ENCODE measurements at places on chromosomes 1 and 21. TPM values are rescaled to one million over a fixed set of nuclear protein-coding genes. Genes with fewer than 3 reads are reported as not detected.
A peak's percentile ranks its signal among the peaks of the same experiment; 100 is the strongest.

DNA sequence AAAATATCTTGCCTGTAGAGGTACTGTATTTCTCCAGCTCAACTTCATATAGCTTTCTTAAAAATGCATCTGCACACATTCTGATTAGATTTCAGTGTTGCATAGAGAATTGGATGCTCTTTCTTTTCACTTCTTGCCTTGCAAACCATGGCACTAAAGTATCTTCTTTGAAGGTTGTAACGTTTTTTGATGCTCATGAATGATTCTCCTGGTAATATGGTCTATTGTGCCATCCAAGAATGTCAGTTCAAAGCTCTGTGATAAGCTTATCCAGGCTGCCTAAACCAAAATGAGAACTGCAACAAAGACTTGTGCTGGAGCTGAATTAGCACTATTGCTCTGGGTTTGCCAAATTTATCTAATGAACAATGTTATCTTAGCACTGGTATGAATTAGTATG, 1.9 kb downstream of the SGIP1 start:
- no peak for DNase-seq

DNA sequence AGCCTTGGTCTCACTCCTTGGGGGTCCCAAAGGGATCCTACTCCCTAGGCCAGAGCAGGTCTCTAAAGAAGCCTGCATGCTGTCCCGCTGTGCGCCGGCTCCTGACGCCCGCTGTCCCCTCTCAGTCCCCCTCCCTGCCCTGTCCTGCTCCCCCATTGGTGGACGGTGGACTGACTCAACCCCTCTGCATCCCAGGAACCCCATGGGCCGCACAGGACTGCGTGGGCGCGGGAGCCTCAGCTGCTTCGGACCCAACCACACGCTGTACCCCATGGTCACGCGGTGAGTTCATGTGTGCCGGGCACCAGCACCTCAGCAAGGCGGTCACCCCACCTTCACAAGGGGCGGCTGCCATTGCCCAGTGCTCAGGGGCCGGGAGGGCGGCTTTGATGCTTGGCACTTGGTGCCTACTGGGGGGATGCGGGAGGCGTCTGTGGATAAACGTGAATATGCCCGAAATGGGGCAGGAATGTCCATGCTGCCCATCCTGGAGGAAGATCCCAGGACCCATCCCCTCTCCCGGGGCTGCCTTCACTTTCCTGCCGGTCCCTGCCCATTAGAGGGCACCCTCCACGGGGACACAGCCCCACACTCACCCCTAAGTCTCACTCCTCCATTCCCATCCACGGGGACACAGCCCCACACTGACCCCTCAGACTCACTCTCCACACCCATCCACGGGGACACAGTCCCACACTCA, 20.2 kb upstream of the LRRC3 start:
- DNase-seq: peak; percentile 9

- DNase-seq: no peak
These were observed 15.1 kb downstream of the INAVA start for GRCh38 chr1:200909757-200910239.

GRCh38 chr1:160164121-160164520, 12.7 kb downstream of the ATP1A4 start:
- DNase-seq: no peak

DNA sequence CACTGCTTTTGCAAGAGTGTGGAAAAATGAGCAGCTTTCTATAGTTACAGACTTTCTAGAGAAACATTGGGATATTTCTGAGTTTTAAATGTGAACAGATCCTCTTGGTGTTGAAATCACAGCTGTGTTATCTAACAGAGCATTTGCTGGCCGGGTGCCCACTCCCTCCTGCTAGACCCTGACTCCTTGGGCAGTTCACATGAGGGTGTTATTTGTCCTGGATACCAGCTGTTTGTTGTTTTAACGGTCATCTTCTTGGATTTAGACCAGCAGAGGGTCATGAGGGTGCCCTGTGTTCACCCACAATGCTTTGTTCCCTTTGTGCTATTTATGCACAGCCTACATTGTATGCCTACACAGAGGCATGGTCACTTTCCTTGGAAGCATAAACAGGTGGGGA, 67.1 kb downstream of the CENPF start:
- peak; percentile 15 for DNase-seq

GRCh38 chr1:118099686-118100085, 85.3 kb downstream of the SPAG17 start:
- DNase-seq: no peak

DNA sequence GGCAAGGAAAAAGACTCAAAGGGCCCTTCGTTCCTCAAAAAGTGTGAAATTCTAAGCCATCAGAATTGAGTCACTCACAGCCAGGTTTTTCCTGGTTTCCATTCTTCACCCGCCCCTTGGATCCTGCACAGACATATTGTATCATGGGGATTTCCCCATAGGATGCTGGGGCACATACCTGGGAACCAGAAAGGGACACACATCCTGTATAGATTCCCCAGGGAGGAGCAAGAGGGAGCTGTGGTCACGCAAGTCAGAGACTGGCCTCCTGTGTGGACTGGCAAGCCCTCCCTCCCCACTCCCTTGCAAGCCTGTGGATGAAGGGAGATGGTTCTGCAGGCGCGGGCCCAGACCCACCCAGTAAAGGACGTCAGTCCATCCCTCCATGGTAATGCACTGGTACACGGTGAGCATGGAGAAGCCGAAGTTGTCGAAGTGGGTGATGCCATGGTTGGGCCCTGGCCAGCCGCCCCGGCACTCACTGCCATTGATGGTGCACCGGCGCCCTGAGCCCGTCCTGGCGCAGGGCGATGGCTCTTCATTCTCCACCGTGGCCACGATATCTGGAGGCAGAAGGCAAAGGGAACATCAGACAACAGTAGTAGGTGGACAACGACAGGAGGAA, 23.2 kb downstream of the CACNA1S start:
- no peak for DNase-seq

- DNase-seq: no peak
These were observed 598.2 kb downstream of the LMO4 start for GRCh38 chr1:87926921-87927320.

DNA sequence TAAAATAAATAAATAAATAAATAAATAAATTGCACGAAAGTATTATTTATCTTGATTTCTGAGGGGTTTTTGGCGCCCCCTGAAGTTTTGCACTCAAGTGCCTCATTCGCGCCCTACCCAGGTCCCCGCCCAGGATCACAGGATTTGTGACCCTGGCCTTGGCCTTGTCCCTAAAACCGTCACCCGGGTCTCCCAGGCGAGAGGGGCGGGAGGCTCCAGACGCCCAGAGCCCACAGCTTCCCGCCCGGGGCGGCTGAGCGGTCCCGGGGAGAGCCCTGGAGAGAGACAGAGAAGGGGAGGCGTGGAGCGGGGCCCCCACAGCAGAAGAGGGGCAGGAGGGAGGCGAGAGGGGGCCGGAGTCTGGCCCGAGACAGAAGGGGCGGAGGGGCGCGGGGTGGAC, 91.8 kb upstream of the CASZ1 start:
- DNase-seq: no peak

GRCh38 chr1:85274969-85275453, 1.4 kb downstream of the BCL10 start:
- DNase-seq: no peak

DNA sequence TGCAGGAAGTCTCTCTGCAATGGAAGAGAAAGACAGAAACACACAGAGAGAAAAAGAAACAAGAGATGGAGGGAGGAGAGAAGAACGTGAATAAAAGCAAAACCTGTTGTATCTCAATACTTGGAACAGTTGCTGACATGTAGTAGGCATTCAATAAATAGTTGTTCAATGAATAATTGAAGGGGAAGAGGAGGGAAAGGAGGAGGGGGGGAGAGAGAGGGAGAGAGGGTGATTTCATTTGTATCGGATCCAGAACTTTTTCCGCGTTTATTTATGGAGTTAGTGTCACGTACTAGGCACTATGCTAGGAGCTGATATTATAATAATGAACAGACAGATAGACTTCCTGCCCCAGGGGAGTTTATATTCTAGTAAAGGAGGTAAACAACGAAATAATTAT, 144.1 kb downstream of the OMA1 start:
- no peak for DNase-seq

- DNase-seq: no peak
These were observed 480.2 kb upstream of the B3GALT2 start for GRCh38 chr1:193666485-193667083.

The CELA3B gene
- total RNA-seq: not detected

The BROX gene
- 74.7 TPM for total RNA-seq

The CD1D gene
- total RNA-seq: 3.4 TPM

The ZBTB8B gene
- total RNA-seq: not detected

The LCE3E gene
- not detected for total RNA-seq

The OR6K6 gene
- not detected for total RNA-seq

The C1orf167 gene
- total RNA-seq: 0.82 TPM

The NUAK2 gene
- 0.73 TPM for total RNA-seq

The SOX13 gene
- 139 TPM for total RNA-seq

The FCMR gene
- total RNA-seq: not detected

The CAPZA1 gene
- total RNA-seq: 503 TPM
